Stimulated activated CD4-positive, alpha-beta T cell treated with anti-CD3 and anti-CD28 coated beads, Interleukin-2, amount 100 ng/mL, for 4 hours (primary cell): ENCODE measurements at places on chromosomes 11 and 22.

DNA sequence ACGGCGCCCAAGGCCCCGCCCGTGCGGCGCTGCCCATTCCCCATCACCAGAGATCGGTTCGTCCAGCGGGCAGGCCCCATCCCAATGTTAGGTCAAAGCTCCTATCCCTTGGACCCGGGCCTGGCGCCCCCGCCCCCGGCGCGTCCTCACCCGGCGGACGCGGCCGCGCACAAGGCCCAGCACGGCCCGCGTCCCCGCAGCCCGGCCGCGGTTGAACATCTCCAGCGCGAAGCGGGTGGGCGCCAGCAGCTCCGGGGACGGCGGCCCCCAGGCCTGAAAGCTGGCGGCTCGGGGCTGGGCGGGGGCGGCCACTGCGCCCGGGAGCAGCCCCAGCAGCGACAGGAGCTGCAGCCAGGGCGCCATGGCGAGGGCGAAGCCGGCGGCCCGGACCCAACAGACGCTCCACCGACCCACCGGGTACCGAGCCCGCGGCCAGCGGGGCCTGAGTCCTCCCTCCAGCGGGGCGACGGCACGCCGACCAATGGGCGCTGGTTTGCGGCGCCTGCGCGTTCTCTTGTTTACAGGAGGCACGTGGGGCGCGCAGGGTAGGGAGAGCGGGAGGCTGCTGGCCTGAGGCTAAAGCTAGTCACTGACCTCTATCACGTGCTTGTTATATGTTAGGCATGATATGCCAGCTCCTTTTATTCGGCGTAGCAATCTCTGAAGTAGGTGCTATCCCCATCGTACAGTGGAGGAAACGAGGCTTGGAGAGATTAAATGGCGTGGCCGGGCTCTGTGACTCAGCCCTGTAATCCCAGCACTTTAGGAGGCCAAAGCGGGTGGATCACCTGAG is at the start of gene CTSF:
TSS of gene CTSF (minus strand) at position 483 of the 793 bp plus-strand sequence. CDS start at position 363, 120 bp downstream.
- DNase-seq = peak; percentile 44

DNA sequence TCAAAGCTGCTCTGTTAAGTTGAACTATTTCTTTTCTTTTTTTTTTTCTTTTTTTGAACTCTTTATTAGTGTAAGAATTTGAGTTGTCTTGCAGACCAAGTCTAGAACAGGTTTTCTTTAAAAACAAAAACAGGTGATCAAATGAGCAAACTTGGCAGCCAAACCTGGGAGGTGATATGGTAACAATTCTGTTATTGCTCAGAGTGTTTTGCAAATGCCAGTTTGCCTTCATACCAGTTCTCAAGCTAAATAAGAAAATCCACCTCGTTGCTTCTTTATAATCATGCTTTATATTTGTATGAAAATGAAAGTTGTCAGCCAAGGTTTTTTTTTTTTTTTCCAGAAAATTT is 76.9 kb downstream of the DEPDC5 start:
- no peak for DNase-seq

DNA sequence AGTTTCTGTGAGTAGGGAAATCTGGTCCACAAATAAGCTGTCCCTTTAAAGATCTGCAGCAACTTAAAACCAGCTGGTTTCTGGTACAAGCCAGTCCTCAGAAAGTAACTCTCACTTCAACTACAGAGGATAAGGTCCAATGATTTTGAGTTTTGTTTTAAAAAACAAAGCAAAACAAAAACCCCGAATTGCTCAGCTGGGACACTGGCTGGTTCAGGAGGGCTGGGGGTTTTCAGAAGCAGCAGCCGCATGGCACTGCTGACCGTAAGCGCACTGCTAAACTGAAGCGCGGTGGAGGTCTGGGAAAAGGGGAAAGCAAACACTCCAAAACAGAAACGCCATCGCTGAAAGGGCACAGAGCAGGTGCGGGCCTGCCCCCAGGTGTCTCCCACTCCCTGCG is 59.7 kb downstream of the MICAL3 start:
- DNase-seq = no peak

- DNase-seq = no peak
Observed at GRCh38 chr11:7694235-7694634, 12.0 kb downstream of the OVCH2 start.

DNA sequence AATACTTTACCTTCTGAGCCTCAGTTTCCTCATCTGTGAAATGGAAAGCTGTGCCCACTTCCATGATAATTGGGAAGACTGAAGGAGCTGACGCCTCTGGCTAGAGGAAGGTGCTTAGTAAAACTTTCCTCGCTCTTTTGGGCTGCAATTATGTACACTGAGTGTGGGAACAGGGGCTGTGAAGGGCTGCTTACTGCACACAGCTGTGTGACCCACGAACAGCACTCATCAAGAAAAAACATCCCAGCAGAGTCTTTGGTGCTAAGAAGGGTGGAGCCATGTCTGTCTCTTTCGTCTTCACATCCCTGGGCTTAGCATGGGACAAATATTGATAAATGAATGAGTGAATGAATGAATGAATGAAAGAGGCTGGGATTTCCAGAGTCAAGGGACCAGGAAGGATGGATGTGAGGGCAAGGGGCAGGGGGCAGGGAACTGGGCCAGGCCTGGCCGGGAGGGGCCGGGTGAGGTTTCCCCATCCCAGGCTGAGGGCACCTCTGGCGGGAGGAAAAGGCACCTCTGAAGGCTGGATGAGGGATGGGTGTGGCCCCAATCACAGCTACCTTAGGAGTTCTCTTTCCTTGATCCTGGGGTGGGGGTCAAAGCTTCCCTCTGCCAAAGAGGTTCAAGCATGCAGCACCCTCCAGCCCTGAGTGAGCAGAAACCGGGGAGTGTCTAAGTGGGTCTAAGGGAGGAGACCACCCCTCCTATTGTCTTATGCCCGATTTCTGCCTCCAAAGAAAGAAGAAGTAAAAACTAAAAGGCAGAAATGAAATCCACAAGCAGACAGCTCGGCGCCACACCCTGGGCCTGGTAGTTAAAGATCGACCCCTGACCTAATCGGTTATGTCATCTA is 9.2 kb upstream of the CD5 start:
- DNase-seq = no peak
